Cerebellar cortex (tissue), 1 donor: ENCODE measurements at places on chromosomes 2 and 18.

- no peak for DNase-seq
Observed at GRCh38 chr2:240836781-240837467, 16.9 kb upstream of the KIF1A start.

DNA sequence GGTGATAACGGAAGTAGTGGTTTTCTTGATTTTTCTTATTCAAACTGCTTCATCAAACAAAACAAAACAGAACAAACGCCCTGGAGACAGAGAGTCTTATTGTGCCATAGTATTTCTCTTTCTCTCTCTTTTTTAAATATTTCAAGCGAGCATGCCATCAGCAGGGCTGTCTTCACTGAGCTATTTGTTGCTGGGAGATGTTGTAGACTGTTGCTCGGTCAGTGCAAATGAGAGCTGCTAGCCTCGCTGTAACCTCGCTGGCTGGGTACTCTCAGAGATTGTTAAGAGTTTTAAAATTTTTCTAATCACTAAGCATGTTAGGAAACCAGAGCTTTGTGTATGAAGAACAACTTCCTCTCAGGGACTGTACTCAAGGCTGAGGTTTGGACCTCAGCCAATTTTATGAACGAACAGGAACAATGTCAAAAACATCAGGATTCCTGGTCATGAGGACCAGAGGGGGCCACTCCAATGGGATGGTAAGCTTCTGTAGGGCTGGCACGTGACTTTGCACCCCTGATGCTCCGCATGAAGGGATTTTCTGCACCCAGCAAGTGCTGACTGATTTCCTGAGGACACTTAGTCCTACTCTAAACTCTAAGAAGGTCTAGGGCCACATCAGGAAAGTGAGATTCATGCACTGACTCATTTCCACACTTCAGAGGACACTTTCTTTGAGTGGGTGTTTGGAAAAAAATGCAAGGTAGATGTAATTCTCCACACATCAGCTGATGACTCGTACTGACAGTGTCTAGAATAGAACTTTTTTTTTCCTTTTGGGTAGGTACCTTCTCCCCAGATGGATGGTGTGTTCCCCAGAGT, 59.8 kb upstream of the IL1R1 start:
- DNase-seq: no peak

GRCh38 chr2:146415291-146415690, 1429.5 kb upstream of the ACVR2A start:
- no peak for DNase-seq

- DNase-seq: no peak
Observed at GRCh38 chr18:76209597-76209996, 285.4 kb downstream of the ZNF516 start.

DNA sequence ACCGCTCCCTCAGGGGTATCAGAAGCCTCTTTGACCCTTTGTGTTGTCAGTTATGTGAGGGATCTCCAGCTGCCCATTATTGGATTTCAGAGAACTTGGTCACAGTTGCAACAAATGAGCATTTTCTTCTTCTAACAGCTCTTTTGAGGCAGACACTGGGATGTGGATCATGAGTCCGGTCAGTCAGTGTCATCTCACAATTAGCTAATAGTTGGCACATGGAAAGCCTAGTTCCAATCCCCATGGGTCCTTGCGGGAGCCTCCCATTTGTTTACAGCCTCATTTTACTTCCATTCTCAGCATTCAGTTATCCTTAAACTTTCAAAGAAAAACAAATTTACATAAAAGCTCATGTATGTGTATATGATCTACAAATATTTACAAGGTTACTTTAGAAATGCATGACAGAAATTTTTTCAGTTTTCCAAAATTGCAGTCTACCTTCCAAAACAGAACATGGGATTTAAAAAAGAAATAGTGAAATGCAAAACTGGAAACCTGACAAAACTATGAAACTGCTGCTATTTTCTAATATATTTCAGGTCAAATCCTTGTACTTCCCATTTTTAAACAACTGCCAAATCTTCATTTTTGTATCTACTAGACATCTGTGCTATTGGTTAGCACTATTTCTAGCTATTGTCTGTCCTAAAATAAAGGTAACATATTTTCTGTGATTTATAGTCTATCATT, 547.1 kb upstream of the ZEB2 start:
- no peak for DNase-seq

- no peak for DNase-seq
Observed at GRCh38 chr2:53694096-53694771, 73.4 kb upstream of the CHAC2 start.

DNA sequence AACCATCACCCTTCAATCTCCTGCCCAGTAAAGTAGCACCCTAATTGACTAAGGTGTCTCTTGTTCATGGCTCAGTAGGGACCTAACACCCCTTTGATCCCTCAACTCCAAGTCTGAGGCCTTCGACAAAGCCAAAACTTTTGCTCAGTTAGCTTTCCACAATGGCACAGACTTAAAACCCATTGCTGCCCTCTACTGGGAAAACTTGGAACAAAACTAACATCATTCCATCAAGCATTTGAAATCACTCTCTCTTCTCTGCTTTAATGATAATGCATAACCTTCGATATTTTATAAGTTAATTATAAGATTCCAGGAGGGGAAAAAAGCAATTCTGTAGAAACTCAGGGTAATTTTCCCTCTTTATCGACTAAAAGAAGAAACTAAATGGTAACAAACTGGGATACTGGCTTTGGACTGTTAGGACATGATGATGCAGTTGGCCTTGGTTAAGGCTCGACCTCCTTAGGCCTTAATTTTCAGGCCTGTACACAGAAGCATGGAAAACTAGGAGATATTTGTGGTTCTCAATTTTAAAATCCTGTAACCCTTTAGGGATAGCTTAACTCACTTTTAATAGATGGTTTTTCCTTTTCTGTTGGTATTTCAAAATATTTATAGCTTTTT, 127.8 kb downstream of the STK39 start:
- DNase-seq: peak; percentile 68

DNA sequence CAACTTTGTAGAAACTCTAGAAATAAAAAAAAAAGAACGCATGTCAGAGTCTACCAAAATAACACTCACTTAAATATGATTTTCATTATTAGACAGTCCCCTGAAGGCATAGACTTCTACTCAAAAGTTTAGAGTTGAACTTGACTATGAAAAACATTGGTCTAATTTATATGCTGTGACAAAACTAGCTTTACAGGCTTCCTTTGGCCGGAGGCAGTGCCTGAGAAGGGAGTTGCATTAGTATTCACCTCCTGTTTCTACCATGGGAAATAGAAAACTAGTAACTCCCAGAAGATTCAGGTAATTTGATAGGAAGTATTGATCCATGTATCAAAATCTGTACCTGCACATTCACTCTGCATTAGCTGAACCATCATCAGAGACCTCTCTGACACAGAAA, 163.4 kb upstream of the NOSTRIN start:
- no peak for DNase-seq

DNA sequence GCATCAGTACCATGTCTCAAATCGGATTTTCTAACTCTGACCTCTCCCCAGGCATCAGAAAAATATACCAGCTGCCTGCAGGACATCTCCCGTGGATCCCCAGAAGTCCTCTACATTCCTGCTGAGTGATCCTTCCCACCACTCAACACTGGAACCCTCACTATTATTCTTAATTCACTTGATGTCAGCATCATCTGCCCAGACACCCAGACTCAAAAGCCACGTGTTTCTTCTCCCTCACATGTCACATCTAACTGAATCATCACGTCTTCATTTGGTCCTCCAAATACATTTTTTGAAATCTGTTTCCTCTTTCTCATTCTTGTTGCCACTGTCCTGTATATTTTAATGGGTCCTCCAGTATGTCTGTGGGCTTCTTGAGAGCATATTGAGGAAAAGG, 218.6 kb downstream of the HRH4 start:
- no peak for DNase-seq

DNA sequence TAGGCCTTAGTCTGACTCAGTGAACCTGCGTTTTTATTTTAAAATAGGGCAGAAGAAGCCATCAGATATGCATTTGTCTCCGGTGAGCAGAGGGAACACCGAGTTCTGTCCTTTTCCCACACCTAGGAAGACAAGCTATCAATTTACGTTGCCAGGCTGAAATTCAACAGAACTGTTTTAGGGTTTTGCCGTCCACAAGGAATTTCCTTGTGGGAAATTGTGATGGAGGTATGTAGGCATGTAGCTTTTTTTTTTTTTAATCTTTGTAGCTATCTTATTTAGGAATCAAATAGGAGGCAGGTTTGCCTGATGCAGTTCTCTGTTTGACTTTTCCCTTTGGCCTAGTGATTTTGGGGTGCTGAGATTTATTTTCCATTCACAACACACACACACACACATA, 62.0 kb upstream of the ASAP2 start:
- DNase-seq: no peak

GRCh38 chr18:39806525-39806924, 2148.5 kb upstream of the PIK3C3 start:
- no peak for DNase-seq

DNA sequence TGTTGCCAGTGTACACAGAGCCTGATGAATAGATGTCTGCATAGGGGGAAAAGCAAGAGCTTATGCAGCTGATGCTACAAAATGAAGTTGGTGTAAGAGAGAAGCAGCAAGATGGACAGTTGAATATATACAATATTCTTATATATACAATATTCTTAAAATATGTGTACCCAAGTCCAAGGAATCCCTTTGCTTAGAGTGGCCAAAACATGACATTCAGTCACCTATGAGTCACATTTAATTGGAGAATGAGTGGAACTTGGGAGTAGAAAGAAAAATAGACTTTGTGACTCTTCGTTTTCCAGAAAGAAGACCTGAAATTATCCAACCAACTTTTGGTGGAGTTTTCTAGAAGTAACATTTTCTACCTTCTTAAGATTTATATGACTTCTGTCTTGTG, 81.8 kb downstream of the SCN9A start:
- DNase-seq: no peak

GRCh38 chr18:67597759-67598158, 81.2 kb upstream of the DSEL start:
- DNase-seq: no peak

DNA sequence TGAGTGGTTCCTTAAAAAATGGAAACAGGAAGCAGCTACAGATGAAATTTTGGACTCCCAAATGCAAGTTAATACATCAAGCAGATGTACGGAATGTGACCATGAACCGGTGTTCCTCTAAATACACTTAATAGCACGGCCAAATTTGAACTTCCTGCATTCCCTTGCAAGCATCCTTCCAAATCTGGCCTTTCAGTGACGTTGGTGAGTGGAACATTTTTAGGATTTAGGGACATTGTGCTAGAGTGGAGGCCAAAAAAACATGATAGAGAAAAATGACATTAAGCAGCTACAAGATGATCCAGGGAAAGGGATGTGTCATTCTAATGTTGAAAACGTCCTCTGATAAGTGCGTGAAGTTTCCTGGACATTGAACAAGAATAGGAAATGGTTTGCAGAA, 62.1 kb downstream of the CTAGE1 start:
- no peak for DNase-seq

DNA sequence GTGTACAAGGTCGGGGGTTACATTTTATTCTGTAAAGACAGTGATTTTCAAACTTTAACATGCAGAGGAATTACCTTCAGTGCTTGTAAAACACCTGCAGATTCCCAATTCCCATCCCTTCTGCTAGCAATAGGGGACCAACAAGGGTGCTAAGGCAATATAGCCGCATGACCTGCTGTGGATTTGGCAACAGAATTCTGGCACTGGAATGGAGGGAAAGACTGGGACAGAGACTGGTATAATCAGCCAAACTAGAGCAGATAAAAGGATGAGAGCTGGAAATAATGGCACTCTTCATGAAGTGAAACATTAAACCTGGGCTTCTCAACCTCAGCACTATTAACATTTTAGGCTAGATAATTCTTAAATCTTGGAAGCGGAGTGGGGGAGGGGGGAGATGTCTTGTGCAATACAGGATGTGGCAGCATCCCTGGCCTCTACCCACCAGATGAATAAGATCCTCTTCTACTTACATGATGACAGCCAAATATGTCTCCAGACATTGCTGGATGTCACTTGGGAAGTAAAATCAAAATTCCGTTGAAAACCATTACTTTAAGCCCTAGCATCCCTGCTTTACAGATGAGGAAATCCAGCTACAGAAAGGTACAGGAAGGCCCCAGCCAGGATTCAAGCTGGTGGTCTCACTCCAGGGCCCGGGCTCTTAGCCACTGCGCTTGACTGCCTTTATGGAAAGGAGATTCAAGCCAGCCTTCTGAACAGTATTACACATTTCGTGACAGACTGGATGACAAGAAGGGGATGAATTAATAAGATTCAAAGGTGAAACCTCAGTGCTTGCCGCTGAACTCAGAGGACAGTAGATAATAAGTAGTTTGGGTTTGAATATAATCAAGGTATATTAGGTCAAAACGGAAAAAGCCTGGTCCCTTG, 1.7 kb downstream of the EVA1A start:
- DNase-seq: no peak

DNA sequence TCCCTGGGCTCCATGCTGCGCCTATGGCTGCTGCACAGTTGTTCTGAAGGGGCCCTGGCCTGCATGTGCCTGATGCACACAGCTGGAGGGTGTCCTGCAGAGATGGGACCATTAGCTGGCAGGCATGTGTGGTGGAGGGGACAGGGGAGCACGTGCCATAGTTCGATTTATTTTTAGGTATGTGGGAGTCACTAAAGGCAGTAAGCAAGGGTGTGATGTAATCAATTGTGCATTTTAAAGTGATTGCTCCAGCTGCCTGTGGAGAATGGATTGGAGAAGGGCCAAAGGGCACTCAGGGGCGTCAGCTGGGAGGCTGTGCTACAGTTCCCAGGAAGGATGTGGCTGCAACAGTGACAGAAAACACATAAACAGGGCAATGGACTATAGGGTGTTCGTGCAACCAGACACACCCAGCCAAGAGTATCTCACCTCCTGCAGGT, 205.1 kb downstream of the ARL4C start:
- no peak for DNase-seq

- no peak for DNase-seq
Observed at GRCh38 chr2:239533569-239534316, 132.9 kb upstream of the HDAC4 start.

DNA sequence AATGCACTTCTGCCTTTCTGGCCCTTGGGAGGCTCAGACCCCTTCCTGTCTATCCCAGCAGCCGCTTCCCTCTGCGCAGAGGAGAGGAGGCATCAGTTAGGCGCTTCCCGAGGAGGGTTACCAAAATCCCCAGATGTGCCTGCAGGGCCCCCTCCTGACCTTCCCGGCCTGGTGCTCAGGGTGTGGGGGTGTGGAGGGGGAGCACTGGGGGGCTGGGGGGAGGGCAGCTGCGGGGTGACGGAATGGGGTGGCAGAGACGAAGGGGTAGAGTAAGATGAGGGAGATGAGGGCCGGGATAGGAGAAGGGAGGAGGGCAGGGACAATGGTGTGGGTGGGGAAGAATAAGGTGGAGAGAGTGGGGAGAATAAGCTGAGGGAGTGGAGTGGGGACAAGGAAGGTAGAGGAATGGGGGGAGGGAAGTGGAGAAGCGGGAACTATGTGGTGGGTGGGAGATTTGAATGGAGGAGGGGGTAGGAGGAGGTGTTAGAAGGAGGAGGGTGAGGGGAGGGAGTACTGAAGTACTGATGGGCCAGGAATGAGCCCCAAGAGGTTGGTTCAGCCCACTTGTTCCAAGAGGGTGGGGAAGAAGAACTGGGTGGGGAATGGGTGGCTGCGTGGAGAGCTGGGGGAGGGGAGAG, 6.5 kb upstream of the ZAP70 start:
- DNase-seq: no peak

- no peak for DNase-seq
Observed at GRCh38 chr2:239256350-239256743, 144.5 kb downstream of the HDAC4 start.

GRCh38 chr2:71927757-71928715, 219.6 kb downstream of the CYP26B1 start:
- DNase-seq: no peak
